Pancreas (tissue), 10 donors: ENCODE measurements at places on chromosomes 7 and 10.

DNA sequence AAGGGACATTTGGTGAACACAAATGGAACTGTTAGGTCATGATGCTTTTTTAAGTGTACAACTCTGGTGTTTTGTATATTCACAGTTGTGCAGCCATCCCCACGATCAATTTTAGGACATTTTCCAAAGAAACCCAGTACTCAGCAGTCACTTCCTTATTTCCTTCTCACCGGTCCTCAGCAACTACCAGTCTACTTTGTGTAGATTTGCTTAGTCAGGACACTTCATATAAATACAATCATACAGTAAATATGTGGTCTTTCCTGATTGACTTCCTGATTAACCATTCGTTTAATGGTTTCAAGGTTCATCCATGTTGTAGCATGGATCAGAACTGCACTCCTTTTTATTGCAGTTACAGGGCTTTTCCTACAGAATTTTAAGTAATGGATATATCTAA, 14.4 kb downstream of the SGPL1 start:
- DNase-seq = no peak

DNA sequence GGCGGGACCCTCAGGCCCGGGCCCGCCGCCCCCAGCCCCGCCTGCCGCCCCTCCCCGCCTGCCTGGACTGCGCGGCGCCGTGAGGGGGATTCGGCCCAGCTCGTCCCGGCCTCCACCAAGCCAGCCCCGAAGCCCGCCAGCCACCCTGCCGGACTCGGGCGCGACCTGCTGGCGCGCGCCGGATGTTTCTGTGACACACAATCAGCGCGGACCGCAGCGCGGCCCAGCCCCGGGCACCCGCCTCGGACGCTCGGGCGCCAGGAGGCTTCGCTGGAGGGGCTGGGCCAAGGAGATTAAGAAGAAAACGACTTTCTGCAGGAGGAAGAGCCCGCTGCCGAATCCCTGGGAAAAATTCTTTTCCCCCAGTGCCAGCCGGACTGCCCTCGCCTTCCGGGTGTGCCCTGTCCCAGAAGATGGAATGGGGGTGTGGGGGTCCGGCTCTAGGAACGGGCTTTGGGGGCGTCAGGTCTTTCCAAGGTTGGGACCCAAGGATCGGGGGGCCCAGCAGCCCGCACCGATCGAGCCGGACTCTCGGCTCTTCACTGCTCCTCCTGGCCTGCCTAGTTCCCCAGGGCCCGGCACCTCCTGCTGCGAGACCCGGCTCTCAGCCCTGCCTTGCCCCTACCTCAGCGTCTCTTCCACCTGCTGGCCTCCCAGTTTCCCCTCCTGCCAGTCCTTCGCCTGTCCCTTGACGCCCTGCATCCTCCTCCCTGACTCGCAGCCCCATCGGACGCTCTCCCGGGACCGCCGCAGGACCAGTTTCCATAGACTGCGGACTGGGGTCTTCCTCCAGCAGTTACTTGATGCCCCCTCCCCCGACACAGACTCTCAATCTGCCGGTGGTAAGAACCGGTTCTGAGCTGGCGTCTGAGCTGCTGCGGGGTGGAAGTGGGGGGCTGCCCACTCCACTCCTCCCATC, 82.7 kb downstream of the PAX2 start:
- DNase-seq = peak; percentile 85

DNA sequence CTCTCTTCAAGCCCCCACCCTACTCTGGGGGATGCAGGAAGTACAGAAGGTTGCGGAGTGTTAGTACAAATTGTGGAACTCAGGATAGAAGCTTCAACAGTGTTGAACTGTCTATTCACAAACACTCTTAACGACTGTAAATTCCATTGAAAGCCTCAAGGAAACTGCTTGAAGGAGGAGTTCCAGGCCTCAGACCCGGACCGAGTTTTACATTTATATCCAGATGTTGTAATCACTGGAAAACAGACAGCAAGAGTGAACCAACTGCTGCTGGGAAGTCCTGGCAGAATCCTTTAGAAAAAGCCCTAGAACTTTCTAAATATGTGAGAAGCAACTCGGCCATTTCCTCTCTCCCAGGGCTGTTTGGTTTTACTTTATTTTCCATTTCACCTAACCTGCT, 84.1 kb upstream of the LRRC18 start:
- no peak for DNase-seq

GRCh38 chr10:17203416-17203815, 1.9 kb upstream of the TRDMT1 start:
- no peak for DNase-seq

- no peak for DNase-seq
Measured at GRCh38 chr7:2191016-2191415, 41.7 kb downstream of the MAD1L1 start.

- DNase-seq = no peak
Measured at GRCh38 chr10:71368176-71368575, 28.5 kb upstream of the CDH23 start.

GRCh38 chr7:608954-609353, 89.3 kb upstream of the PDGFA start:
- DNase-seq = no peak

- DNase-seq = no peak
Measured at GRCh38 chr7:434891-435629, 84.6 kb downstream of the PDGFA start.

DNA sequence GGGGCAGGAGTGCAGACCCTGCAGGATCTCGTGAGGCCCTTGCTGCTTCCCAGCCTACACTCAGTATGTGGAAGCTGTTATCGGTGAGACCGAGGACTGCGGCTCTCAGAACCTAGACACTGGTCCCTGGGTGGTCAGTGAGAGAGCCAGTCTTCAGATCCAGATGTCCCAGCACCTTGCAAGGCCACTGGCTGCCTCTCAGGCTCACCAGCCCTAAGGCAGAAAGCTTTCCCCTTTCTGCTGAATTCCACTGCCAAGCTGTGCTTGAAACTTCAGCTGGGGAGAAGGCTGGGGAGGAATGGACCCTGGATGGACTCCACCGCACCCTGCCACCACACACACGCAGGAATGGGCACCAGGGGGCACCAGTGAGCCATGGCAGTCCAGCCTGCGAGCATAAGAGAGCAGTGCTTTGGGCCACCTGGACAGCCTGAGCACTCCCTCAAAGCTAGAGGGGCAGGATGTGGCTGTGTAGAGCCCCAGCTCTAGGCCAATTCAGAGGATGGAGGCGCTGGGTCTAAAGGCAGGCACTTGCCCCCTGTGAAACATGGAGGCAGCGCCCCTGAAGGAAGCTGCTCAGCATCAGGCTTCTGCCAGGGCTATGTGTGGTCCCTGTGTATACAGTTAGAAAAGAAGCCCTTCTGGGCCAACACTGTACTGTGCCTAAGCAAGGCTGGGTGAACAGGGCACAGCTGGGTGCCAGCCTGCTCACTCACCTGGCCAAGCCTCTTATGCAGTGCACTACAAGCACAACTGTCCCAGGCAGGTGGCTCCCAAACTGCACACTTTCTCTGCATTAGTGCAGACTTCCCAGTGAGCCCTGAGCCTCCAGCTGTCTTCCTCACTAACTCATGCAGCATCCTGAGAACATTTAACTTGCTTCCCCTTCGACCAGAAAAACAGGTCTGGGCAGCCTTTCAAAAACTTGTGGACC, 21.6 kb downstream of the TMEM72 start:
- peak; percentile 96 for DNase-seq

- no peak for DNase-seq
Measured at GRCh38 chr7:112199672-112200071, 6.5 kb downstream of the DOCK4 start.

GRCh38 chr10:75110006-75110632, 1.3 kb upstream of the SAMD8 start:
- no peak for DNase-seq

DNA sequence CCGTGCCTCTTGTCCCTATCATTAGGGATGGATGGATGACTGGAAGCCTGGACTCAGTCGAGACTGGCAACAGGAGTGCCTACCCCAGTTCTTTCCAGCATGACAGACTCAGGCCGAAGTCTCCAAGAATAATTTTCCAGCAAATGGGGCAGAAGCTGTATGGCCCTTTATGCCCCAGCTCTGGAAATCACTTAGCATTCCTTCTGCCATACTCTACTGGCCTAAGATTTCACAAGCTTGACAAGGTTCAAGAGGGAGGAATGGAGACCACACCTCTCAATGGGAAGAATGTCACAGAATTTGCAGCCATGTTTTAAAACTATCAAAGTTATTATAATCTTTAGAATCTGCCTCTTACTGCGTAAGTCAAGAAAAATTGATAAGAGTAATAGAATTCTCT, 39.0 kb upstream of the RTKN2 start:
- no peak for DNase-seq

GRCh38 chr10:118840776-118841468, 86.2 kb upstream of the CACUL1 start:
- DNase-seq = no peak

GRCh38 chr7:42677751-42678699, 233.8 kb downstream of the C7orf25 start:
- DNase-seq = no peak

DNA sequence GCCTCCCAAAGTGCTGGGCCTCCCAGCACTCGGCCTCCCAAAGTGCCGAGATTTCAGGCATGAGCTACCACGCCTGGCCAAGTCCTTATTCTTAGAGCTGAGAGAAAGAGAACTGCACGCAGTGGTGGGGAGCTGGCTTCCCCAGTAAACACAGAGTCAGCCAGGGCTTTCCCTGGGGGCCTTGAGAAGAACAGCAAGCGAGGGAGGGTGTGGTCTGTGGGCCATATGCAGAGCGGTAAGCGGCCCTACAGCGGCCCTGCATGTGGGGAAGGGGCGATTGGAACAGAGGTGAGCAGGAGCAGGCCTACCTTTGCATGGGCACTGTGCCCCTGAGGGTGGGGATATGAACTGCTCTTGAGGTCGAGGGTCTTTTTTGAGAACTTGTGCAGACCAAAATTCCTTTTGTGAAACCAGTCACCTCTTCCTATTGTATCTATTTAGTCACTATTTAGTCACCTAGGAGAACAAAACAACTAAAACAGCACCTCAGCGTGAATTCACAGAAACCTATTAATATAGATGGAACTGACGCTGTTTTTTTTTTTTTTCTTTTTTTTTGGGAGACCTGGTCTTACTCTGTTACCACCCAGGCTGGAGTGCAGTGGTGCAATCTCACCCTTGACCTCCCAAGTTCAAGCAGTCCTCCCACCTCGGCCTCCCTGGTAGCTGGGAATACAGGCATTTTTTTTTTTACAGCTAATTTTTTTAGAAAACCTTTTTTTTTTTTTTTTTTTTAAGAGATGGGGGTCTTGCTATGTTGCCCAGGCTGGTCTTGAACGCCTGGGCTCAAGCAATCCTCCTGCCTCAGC, 36.9 kb upstream of the SH2D4B start:
- no peak for DNase-seq
